Activated T-helper 1 cell treated with Interleukin-2 at 50 U/mL for 16 hours (primary cell): ENCODE measurements at places on chromosomes 13 and 19.

DNA sequence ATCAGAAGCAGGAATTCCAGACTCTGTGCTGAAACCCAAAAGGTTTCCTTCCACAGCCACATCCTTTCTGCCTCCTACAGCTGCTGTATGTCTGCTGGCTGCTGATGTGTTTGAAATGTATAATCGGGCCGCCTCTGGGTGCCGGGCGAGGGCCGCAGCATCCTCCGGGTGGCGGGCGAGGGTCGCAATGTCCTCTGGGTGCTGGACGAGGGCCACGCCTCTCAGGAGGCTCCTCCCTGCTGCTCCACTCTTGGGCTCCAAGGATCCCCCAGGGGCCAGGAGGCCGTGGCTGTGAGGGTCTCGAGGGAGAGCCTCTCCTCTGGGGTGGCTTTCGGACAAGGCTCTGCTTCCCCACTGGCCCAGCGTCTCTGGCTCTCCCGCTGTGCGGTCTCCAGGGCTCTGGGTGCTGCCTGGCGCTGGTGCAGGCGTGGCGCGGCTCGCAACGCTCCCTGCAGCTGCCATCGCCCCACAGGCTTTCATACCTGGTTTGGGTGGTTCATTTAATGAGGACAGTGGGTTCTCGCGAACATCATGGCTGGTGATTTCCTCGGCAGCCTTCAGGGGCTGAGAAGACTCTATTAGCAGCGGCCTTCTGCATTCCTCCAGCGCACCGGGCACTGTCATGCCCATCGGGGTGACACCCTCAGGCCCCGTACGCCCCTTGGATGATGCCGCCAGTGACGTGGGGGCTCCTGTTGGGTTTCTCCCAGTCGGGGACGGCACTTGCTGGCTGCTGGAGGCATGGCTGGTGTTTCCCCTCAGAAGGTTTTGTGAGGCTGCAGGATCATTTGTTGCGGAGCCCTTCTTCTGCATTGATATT is 41.8 kb upstream of the GRTP1 start:
- DNase-seq, result no peak

GRCh38 chr13:104256701-104257100 is 1190.5 kb upstream of the SLC10A2 start:
- no peak for DNase-seq

DNA sequence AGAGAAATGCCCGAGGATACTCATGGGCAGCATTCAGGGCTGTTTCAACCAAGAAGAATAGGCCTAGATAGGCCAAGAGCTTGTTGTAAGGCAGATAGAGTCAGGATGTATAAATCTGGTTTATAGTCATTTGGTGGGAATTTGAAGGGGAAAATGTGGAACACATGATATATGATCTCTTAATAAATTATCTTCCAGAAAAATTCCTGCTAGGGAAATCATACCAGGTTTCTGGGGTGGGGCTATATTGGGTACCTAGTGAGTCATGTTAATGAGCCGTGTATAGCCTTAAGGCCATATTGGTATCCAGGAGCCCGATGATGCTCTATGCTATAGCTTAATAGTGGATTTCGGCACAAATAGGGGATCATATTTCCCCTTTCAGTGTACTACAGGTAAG is 51.5 kb upstream of the HTR2A start:
- no peak for DNase-seq

DNA sequence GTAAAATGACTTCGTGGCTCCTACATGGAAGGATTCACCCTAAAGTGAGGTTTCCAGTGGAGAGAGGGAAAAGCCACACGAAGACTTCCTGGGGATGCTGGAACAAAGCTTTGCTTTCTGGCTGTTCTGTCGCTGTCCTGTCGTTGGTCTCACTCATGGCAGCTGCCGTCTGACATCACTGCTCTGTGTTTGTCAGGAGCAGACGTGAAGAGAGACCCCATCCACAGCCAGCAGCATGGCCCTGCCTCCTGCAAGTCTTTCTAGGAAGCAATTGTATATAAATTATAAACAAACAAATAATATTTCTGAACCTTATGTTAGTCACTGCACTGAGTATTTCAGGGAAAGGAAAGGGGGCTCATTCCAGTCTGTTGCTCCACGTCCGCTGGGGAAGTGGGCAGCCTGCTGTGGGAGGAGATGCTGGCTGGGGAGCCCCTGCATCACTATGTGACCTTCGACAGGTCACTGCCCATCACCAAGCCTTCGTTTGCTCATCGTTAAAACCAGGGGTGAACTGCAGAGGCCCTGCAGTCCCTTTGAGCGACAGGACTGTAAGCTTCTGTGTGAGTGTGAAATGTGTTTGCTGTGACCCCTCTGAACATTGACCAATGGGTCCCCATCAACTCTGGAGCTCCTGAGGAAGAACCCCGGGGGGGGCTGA is 151.0 kb downstream of the DCT start:
- no peak for DNase-seq

DNA sequence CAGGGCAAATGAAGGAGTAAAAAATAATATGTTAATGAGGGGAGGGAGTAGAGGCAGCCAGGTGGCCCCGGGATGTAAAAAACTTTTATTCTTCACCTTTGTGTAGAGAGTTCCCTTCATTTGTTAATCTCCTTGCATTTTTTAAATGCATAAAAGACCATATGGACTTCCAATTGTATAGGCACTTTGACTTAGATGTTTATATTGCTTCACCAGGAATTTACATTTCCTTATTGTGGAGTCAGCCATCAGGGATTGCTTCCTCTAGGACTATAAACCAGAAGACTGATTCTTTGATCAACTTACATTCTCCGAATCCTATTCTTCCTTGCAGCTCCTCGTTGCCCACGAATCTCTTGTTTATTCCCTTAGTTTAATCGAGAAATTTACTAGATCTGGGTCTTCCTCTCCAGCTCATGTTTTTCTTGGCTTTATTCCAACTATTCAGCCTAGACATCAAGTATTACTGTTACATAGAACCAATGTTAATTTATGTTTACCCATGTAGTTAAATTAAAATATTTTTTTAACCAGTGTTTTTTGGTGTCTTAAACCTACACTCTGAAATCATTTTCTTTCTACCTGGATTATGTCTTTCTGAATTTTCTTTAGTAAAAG is 1187.0 kb upstream of the SLC10A2 start:
- no peak for DNase-seq

DNA sequence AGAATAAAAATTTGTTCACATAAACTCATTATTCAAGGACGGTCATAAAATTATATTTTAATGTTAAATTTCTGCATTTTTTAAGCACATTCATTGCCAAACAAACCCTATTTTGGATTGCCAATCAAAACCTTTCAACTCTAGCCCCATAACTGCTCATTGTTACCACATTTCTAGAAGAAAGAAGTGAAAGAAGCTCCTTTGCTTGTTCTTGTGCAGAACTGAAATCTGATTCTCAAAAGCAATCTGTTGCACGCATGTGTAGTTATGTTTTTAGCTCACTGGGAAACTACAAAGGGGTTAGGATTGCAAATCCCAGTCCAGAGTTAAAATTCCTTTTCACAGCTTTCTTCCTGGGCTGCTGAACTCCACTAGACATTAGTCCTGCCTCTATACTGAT is 109.5 kb upstream of the MIR17HG start:
- no peak for DNase-seq

GRCh38 chr13:70960841-70961443 is 852.7 kb upstream of the KLHL1 start:
- no peak for DNase-seq

DNA sequence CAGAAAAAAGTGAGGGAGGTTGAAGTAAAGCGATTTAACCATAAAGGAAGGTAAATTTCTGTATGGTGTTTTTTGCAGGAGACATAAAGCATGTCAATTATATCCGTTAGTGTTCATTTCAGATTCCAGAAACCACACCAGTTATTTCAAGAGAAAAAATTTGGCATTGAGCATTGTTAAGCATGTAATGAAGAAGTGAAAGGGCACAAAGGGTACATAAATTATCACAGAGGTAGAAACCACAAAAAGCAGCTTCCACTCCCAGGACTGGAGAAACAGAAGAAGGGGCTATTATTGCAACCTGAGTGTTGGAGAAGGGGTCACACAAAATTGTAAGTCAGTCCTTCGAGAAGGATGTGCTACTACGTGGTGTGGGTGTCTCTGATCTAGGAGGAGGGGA is 72.2 kb upstream of the DACH1 start:
- no peak for DNase-seq

GRCh38 chr19:49682274-49682673 is 5.2 kb downstream of the PRMT1 start:
- DNase-seq, result no peak
